Hematopoietic multipotent progenitor cell treated with erythropoietin and hydrocortisone succinate and interleukin-3 and kit ligand, for 15 days (in vitro differentiated cells): ENCODE measurements at places on chromosomes 7 and 10.

DNA sequence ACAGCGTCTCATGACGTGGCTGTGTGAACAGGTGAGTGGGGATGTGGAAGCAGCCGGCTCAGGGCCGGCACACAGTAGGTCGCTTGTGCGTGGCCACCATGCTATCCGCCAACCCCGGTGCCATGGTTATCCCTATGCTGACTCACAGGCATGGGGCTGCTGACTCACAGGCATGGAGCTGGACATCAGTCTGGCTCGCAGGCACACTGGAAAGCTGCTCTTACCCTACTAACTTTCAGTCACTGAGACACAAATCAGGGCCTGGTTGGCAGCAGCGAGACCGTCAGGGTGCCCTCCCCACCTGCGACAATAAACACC, 341.9 kb downstream of the PTPRN2 start:
- DNase-seq: no peak

GRCh38 chr7:158685693-158686092, 18.9 kb downstream of the NCAPG2 start:
- DNase-seq: no peak

- no peak for DNase-seq
These were observed 52.0 kb upstream of the ZNRF2 start for GRCh38 chr7:30232391-30232790.

DNA sequence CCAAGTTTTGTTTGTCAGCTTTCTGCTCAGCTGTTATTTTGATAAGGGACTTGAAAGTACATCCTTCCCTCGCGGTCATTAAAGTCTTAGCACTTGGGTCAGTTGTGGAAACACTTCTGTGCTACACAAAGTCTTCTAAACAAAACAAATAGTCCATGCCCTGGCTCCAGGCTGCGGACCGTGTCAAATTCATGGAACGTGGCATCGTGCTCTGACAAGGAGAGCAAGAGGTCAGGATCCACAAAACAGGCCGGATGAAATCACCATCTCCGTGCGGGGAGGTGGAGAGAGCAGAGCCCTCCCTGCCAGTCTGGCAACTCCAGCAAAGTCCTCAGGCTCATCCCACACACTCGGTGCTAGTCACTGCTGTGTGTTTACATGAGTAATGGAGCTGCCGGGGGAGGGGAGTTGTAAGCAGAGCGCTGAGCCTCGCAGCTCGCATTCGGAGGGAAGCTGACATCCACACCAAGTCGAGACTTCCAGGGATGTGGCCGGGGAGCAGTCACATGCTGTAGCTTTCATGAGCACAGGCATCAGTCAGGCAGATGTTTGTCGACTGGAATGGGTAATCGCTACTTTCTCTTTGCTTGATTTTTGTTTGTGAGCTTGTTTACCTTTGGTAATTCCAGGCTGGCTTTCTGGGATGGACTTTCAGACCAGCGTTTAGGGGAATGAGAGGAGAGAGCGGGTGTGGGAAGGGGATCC, 147.6 kb downstream of the ARID5B start:
- no peak for DNase-seq
